ENCODE measurements at places on chromosomes 7 and 10. TPM values are rescaled to one million over a fixed set of nuclear protein-coding genes. Genes with fewer than 3 reads are reported as not detected.

Gene SPRN
- total RNA-seq, result 2.2 TPM

Gene PALD1
- total RNA-seq, result 3.1 TPM

Gene TUBB8
- total RNA-seq, result not detected

- DNase-seq, result no peak
These were observed 53.4 kb upstream of the CAMK2B start for GRCh38 chr7:44378744-44379143.

- no peak for DNase-seq
These were observed 78.7 kb downstream of the PRLHR start for GRCh38 chr10:118516716-118517115.
